Trophoblast cell (in vitro differentiated cells and primary cell): ENCODE measurements at places on chromosomes 1 and 21.

- no peak for DNase-seq
These were observed 147.7 kb upstream of the WNT4 start for GRCh38 chr1:22290611-22291010.

- DNase-seq = no peak
These were observed 9.4 kb downstream of the CR1L start for GRCh38 chr1:207654320-207654719.

DNA sequence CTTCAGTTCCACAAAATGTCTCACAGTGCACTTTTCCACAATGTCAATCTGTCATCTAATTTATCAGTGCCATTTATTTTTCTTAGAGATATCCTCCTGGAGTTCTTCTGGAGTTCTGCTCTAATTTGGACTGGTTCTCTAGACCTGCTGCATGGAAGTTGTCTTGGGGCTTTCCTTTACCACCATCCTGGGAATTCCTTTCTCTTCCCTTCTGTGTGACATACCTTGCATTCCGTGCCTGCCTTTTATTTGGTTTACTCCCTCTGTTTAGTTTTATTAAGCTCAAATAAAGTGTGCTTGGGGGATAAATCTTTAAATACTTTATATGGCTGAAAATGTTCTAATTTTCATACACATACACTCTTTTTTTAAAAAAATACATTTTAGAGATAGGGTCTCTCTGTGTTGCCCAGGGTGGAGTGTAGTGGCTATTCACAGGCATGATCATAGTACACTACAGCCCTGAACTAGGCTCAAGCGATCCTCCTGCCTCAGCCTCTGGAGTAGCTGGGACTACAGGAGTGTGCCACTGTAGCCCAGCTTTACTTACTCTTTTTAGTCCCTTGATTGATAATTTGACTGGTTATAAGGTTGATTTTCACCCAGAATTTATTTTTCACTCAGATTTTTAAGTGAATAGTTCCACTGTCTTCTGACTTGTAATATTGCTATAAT is 14.4 kb downstream of the MTF2 start:
- DNase-seq = no peak

DNA sequence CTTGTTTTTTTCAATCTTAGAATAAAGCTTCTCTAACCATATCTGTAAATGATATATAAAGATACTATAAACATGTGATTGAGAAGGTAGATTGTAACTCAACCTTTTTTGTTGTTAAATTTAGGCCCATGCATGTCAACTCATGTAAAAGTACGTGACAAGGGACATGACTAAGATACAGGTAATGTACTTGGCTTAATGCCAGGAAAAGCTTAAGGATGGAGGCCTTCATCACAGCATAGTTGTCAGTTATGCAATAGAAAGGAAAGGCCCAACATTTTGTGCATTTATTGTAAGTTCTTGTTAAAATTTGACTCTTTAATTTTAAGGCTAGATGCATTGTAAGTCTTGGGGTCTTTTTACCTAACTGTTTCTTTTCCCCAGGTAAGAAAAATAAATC is 305.1 kb downstream of the LTN1 start:
- no peak for DNase-seq

GRCh38 chr1:58333511-58333910 is 213.0 kb downstream of the OMA1 start:
- DNase-seq = no peak

- no peak for DNase-seq
These were observed 55.2 kb downstream of the TENT5C start for GRCh38 chr1:117661027-117661426.

DNA sequence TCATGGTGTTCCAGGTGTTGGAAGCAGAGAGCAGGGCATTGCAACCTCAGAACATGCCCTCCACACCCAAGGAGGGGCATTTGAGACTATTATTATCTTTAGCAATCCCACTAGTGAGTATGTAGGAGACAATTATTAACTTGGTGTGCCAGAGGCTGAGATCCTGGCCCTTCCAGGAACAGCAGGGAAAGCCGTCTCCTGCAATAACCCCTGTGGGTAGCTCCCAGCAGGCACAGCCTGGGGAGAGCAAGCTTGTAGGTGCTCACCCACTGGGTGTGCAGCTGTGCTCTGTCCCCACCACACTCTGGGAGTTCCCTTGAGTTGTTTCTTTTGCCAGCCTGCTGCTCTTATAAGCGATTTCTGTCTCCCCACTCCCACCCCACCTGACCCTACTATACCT is 10.3 kb downstream of the CFAP107 start:
- no peak for DNase-seq

DNA sequence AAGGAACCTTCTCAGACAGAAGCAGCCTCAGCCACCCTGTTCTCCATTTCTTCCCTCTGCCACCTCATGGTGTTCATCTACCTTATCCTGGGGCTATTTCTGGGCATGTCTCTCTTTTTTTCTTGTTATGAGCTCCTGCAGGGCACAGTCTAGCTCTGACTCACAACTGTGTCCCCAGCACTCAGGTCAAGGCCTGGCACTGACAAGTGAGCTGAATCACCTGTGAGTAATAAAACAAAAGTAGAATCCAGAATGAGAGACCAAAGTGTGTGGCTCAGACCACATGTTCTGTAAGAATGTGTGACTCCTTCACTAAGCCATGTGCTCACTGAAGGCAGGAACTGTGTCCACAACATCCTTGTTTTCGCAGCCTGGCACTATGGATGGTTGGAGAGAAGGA is 23.2 kb downstream of the C1orf94 start:
- peak; percentile 30 for DNase-seq

GRCh38 chr1:62800281-62800680 is 16.3 kb downstream of the ATG4C start:
- DNase-seq = no peak

GRCh38 chr1:112954017-112954650 is 1.9 kb downstream of the SLC16A1 start:
- no peak for DNase-seq
